ENCODE measurements at places on chromosomes 12 and 14.

DNA sequence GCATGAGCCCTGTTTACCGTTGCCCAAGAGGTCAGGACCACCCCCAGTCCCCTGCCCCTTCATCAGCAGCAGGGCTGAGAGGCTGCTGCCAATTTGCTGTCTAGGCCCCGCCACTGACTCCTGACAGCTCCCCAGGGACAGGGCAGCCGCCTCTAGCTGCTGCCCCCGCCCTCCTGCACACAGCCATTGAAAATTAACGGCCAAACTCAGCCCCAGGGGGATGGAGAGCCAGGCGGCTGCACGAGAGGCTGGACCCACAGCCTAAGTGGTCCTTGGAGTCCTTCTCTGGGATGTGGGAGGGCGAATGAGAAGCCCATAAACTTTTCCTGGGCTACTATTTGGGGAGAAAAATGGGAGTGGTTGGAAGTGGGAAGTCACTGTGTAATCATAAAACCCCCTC is 4.6 kb downstream of the FOXN4 start:
- no peak for DNase-seq

- DNase-seq, result no peak
These were observed 3.6 kb downstream of the BMAL2 start for GRCh38 chr12:27336282-27336653.

DNA sequence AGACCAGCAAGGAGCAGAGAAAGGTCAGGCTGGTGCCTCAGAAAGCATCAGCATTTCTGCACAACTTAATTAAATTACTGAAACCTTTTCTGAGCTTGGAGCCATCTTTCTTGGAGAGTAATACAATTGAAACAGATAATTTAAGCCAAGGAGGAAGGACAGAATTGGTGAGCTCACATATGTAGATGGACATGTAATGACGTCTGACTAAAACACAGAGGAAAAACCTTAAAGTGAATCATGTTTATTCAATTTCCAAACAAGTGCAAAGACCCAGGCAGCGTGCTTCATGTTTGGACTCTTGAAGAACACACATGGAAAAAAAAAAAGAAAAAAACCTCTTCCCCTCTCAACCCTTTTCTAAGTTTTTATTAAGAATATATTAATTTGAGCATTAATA is 19.0 kb downstream of the SUSD6 start:
- no peak for DNase-seq

GRCh38 chr12:116818341-116818856 is 62.8 kb downstream of the HRK start:
- DNase-seq, result peak; percentile 11

DNA sequence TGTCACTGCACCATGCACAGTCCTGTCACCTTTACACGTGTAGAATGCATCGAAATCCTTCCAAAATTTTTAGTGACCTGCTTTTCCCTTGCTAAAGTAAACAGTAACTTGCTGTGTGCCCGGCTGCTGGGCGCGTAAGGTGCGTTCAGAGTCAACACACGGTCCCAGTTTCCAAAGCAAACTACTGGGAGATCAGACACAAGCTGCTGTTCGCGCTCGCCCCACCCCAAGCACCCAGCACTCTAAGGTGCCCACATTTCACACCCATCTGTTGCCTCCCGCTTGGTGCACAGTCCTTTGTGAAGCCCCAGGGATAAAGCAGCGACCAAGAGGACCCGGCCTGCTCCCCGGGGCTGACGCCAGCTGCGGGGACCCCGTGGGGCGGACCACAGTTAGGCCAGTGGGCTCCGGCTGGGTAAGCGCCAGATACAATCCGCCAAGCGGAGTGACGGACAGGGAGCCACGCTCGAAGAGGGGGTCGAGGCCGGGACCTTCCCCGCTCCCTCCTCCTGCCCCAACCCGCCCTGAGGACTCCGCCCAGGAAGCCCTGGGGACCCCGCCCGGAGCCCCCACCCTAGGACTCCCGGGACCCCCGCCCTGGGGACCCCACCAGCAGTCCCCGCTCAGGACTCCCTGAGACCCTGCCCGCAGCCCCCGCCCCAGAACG is 633 bp downstream of the STX2 start:
- peak; percentile 17 for DNase-seq

- no peak for DNase-seq
These were observed 375.5 kb downstream of the RAD51B start for GRCh38 chr14:68195126-68195525.

DNA sequence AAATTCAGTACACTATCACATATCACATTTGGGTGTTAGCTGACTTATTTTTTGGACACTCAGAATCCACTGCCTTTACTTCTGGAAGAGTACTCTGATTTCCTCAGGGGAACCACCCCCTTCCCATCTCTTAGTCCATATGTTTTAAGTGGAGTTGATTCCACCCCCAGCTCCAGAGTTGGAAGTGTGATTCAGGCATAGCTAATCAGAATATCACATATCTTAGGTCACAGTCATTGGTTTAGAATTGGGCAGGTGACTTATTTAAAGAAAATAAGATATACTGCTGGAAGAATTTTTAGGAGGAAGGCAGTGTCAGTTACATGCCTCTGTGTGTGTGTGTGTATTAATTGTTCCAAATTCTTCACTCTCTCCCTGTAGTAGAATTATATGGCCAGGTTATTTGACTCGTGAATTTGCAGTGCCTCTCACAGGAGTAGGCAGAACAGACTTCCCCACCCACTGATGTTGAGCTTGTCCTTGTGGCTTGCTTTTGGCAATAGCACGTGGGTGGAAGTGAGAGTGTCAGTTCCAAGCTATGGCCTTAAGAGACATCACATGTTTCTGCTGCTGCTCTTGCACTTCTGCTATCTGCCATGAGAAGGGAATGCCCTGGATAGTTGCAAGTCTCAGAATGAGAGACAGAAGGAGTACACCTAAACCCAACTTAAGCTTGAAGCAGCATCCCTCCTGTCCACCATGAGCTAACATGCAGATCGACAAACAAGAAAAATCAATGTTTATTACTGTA is 6.4 kb upstream of the GAS2L3 start:
- DNase-seq, result no peak

- DNase-seq, result peak; percentile 42
These were observed 43.7 kb downstream of the KDM2B start for GRCh38 chr12:121536899-121537813.

DNA sequence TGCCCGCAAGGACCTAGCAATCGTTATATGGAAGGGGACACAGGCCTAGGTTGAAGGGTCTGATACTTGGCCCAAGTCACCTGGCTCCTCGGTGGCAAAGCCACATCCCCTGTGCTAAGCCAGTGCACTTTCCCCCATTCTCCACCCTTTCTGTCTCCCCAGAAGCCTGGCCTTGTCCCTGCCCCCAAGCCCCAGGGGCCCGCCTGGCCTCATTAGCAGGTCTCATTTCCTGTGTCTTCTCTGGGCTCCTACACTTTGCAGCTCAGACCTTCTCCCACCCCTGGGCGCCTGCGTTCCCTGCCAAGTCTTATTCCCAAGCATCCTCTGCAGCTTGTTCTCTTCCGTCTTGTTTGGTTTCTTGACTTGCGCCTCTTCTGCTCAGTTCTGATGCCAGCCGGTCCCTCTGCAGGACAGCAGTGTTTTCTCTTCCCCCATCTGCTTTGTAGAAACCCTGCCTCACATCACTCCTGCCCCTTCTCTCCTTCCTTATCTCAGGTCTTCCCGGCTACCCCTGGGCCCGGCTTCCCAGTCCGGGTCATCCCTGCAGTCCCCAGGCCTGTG is 66.7 kb downstream of the SLC24A4 start:
- DNase-seq, result no peak

GRCh38 chr14:85413836-85414526 is 116.0 kb upstream of the FLRT2 start:
- DNase-seq, result no peak

DNA sequence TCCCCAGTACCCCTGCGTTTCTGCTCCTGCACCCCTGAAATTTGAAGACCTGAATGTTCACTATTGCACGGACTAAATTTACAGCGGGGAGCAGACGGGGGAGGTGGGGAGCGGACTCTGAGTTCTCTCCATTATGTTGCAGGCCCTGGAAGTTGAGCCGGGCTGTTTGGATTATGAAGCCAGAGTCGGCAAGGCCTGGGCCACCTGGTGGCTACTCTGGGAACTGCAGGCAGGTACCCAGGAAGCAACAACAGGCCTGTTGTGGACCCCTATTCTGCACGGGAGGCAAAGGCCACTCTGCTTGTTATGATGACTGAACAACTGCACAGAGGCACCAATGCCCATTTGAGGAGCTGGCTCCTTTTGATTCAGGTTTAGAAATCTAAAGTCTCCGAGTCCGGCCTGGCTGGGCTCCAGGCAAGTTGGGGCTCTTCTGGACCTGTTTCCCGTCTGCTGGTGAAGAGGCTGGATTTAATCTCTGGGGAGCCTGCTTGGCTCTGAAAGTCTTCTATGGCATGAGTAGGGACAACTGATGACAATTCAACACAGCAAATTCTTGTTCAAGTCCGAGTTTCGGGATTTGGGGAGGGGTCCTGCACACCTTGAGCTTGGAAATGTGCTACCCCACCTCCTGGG is 34.1 kb upstream of the FAM181A start:
- peak; percentile 63 for DNase-seq

DNA sequence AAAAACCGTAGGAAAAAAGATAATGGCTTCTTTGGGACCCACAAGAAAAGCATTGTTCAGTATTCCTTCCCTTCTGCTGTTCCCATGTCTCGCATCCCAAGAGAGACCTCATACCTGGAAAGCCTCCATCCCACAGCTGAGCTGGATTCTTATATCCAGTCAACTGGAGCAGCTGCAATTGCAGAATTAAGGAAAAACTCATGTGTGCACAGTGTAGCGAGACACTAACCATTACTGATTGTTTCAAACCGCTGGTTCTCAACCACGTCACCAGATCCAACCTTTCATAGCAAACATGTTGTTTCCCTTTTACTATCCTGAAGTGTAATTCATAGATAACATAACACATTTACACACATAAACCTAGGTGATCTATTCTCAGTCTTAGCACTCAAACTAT is 5.5 kb upstream of the RNASE10 start:
- DNase-seq, result no peak

DNA sequence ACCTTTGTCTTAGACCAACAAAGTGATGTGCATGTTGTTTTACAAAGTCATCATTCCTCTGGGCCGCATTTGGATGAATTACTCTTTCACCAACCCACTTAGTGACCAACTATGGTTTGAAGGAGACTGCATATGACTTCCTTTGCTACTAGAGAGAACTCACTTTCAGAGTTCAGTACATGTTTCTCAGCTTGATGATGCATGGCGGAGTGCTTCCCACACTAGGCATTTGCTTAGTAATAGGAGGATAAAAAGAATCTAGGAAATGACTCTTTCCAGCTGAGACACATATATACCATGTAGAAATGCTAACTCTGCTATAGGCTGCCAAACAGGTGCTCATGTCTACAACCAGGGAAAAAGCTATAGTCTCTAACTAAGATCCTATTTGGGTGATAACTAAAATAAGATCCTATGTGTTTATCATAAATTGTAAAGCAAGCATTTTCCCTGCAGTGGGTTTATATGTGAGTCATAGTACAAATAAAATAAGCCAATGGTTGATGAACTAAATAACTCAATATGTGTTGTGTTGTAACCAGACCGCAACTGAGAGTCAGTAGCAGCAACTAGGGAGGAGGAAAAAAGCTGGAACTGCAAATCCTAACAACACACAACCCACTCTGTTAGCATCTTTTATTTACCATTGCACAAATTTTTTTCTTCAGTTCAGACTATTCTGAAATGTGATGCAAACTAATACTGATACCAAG is 87.2 kb downstream of the TSPAN8 start:
- DNase-seq, result no peak

DNA sequence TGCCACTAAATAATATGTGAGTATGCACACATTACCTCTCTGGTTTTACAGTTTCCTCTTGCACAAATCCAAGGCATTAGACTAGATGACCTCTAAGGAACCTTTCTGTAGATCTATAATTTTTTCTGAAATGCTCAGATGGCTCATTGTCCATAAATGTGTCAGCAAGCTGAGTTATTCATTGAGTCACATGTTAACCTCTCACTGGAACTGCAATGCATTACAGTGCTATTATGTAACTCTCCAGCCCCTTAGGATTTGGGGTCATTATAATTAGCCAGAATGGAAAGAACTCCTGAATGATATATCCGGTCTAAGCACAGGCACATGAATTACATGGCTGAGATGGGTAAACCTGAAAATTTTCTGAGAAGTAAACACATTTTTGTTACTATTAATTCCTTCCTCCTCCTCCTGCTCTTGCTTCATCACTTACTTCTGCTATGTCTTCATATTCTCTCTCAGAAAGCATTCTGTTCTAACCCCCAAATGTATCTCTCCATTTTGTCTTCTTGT is 20.3 kb upstream of the DRAM1 start:
- no peak for DNase-seq

GRCh38 chr14:80977221-80977620 is 21.8 kb downstream of the TSHR start:
- no peak for DNase-seq

DNA sequence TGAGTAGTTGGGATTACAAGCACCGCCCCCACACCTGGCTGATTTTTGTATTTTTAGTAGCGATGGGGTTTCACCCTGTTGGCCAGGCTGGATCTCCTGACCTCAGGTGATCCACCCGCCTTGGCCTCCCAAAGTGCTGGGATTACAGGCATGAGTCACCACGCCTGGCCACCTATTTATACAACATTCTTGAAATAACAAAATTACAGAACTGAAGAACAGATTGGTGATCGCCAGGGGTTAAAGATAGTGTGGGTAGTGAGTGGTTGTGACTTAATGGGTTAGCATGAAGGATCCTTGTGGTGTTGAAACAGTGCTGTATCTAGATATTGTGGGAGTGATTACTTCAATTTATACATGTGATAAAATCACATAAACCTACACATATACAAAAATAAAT is 7.4 kb downstream of the GLIPR1L1 start:
- DNase-seq, result no peak

DNA sequence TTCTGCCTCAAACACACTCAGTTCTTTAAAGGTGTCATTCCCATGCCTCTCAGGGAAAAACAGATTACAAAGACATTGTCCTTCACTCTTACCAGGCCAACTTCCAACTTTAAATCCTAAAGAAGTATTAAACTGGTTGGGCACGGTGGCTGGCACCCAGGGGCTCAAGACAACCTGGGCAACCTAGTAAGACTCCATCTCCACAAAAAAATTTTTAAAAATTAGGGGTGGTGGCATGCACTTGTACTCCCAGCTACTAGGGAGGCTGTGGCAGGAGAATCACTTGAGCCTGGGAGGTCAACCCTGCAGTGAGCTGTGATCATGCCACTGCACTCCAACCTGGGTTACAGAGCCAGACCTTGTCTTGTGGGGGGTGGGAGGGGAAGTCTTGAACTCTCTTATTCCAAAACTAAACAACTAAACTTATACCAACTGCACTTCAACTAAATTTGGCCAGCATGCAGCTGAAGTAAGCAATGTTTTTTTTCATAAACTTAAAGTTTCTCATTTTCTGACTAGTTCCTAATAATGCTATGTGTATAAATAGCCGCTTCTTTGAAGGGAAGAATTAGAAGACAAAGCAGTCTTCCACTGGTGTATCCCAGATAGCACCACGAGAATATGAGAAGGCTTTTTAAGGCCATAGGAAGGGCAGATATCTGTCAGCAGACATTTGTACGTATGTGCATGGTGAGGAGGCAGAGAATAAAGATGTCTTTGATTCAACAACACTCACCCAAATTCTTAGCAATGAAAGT is 2.4 kb downstream of the SLC11A2 start:
- no peak for DNase-seq
